ENCODE measurements at places on chromosomes 3 and 15.

GRCh38 chr3:111910806-111911205 lies 51.7 kb downstream of the PHLDB2 start:
- no peak for DNase-seq

- DNase-seq, result no peak
Observed at GRCh38 chr3:180295811-180296210, 259.1 kb upstream of the PEX5L start.

DNA sequence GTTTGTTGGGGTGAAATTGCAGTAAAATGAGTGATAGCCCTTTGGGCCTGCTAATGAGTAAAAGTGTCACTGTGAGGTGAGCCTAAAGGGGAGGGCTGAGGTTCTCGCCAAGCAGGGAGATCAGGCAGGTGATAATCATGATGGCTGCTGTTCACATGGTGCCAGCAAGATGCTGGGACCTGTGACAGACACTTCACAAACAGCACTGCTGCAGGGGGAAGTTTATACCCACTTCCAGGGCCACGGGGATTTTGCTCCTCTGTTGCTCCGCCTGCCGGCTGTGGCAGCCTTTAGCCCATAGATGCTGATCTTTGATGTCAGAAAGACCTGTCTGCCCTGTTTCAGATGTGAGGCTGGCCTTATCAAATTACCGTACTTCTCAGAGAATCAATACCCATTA lies 96.7 kb downstream of the SV2B start:
- no peak for DNase-seq

DNA sequence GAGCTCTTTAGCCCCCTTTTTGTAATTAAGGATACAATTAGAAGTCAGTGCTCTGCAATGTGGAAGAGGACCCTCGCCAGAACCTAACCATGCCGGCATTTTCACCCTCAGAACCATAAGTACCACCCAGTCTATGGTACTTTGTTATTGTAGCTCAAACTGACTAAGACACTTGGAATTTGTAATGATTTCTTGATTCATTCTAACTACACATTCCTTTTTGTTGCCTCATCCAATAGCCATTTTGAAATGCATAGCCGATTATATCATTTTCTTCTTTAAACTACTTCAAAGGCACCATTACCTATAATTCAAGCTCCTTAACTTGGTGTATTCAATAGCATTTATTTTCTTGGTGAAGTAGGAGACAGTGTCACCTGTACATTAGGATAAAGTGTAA lies 61.4 kb downstream of the GLB1 start:
- DNase-seq, result no peak

GRCh38 chr3:79651536-79652065 lies 116.2 kb downstream of the ROBO1 start:
- no peak for DNase-seq

GRCh38 chr3:63992516-63993209 lies 30.6 kb downstream of the PSMD6 start:
- no peak for DNase-seq

- no peak for DNase-seq
Observed at GRCh38 chr3:81888914-81889557, 127.6 kb upstream of the GBE1 start.

- DNase-seq, result peak; percentile 82
Observed at GRCh38 chr3:114290911-114291901, 2.6 kb upstream of the TIGIT start.

- no peak for DNase-seq
Observed at GRCh38 chr15:60400944-60401343, 3.2 kb upstream of the ANXA2 start.

GRCh38 chr3:6467186-6467585 lies 393.7 kb upstream of the GRM7 start:
- no peak for DNase-seq

DNA sequence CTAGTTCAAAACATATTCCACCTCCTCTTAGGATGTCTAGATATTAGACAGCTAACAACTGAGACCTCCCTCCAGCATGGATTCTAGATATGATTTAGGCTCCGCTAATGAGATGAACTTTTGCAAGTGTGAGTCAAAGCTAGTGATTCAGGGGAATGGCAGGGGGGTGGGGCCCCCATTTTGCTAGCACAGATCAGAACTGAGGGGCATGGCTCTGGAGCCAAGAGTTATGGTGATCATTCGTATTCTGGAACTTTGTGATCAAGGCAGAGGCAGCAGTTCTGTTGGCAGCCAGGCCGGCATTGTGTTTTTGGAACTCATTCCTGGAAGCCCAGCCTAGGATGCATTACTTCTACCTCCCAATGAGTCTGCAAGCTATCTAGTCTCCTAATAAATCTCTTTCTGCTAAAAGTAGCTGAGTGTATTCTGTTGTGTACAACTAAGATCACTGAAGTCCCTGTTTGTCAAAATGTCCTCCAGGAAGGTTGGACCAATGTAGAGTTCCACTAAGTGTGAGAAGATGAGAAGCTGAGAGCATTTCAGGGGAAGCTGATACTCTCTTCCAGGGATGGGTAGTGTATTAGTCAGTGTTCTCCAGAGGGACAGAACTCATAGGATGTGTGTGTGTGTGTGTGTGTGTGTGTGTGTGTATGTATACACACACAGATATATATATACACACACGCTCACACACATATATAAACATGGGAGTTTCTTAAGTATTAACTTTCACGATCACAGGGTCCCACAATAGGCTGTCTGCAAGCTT lies 312.7 kb downstream of the TLE3 start:
- DNase-seq, result no peak

GRCh38 chr3:20077068-20077467 lies 36.8 kb downstream of the KAT2B start:
- no peak for DNase-seq

GRCh38 chr3:140453750-140454149 lies 224.1 kb upstream of the TRIM42 start:
- no peak for DNase-seq

- DNase-seq, result peak; percentile 66
Observed at GRCh38 chr3:64489361-64490044, 198.3 kb downstream of the ADAMTS9 start.

GRCh38 chr3:183189641-183190040 lies 27.1 kb upstream of the LAMP3 start:
- no peak for DNase-seq

DNA sequence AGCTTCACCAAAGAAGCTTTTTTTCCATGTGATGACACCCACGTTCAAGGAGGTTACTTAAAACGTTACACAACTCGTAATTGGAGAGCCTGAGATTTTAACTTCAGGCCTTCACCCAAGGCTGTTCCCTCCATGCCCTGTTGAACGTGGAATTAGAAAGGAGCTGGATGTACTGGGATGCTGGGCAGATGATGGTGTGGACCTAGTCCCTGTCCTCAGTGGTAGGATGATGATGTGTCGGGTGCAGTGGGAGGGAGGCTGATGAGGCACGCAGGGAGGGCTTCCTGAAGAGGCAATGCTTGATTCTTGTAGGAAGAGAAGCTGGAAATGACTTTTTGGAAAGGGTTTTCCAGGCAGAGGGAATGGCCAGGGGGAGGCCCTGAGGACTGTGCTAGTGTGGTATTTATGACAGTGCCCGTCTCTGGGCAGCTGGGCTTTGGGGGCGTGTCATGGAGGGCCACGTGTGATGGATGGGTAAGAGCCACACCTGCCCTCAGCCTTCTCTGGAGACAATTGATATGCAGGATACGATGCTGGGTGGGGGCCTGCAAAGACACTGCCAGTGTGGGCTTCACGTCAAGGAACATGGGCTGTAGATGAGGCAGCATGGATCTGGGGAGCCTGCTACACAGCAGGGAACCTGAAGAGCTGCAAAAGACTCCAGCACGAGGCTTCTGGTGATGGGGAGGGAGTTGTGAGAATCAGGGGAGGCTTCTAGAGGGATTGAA lies 15.3 kb downstream of the SYNM start:
- no peak for DNase-seq

- no peak for DNase-seq
Observed at GRCh38 chr3:115912372-115912771, 289.1 kb downstream of the GAP43 start.

GRCh38 chr3:16349986-16350596 lies 85.1 kb downstream of the OXNAD1 start:
- DNase-seq, result no peak

GRCh38 chr3:46378426-46378942 lies 7.7 kb downstream of the CCR5 start:
- DNase-seq, result no peak

DNA sequence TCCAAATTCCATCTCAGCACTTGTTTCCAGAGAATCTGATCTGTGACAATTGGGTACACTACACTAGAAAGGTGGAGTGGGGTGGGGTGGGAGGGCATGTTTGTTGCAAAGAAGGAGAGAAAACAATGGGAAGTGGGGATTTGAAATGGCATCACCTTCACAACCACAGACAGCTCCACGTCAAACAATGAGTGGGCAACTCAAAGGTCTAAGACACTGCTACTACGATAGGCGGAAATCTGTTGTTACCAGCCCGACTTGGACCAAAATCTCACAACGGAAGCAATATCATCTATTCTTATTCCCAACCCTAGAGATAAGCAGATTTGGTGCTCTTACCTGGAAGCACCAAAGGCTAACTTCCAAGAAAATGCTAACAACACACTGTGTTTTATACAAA lies 3.3 kb downstream of the CYP19A1 start:
- no peak for DNase-seq

DNA sequence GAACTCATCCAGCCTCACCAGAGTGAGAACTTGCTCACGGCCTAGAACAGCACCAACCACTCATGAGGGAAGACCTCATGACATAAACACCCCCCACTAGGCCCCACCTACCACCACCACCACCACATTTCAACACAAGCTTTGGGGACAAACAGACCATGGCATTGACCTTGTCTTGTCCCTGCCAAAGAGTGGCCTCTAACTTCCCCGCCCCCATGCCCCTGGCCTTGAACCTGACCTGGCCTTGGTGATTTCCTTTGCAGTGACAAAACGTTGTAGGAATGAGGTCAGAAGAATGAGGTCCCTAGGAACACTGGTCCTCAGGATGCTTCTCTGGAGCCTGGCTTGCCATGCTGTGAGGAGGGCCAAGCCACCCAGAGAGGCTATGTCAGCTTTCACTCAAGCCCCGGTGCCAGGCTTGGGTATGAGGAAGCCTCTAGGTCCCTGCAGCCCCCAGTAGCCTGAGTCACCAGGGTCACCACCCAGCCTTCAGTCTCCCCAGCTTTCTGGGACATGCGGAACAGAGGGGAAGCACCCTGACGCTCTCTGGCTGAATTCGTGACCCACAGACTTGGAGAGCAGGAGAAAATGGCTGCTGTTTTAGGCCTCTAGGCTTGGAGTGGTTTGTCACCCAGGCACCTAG lies 57.9 kb downstream of the TPRA1 start:
- DNase-seq, result no peak

DNA sequence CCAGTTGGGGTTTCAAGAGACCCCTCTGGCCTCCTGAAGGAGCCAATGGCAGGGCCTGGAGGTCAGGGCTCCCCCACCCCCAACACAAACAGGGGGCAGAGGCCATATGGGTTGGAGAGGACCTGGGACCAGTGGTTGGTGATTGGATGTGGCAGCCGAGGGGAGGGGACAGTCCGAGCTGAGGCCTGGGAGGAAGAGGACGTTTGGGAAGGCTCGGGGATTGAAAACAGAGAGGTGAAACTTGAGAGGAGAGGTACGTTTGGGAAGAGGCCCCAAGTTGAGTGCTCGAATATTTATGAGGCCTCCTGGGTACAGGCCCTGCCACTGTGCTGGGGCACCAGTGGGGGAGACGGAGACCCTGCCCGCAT lies 53.7 kb downstream of the DNAJB8 start:
- no peak for DNase-seq

- DNase-seq, result no peak
Observed at GRCh38 chr3:10845839-10846656, 30.0 kb downstream of the SLC6A11 start.

DNA sequence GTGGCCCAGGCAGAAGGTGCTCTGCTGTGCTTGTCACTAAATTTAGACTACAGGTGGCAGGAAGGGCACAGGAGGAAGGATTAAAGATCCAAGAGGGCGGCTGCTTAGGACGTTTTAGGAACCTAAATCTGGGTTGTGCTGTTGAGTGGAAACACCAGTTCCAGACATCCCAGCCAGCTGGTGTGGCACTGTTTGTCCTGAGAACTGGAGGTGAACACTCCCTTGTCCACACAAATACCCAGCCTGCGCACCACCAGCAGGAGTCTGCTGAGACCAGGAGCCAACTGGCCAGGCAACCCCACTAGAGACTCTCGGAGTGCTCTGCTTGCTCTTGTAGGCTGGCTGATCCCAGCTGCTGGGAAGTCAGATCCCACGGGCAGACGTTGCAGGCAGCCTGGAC lies 30.3 kb upstream of the UACA start:
- no peak for DNase-seq

GRCh38 chr3:73768524-73769308 lies 144.0 kb upstream of the PDZRN3 start:
- DNase-seq, result no peak

- no peak for DNase-seq
Observed at GRCh38 chr15:50134524-50135024, 15.5 kb upstream of the ATP8B4 start.

DNA sequence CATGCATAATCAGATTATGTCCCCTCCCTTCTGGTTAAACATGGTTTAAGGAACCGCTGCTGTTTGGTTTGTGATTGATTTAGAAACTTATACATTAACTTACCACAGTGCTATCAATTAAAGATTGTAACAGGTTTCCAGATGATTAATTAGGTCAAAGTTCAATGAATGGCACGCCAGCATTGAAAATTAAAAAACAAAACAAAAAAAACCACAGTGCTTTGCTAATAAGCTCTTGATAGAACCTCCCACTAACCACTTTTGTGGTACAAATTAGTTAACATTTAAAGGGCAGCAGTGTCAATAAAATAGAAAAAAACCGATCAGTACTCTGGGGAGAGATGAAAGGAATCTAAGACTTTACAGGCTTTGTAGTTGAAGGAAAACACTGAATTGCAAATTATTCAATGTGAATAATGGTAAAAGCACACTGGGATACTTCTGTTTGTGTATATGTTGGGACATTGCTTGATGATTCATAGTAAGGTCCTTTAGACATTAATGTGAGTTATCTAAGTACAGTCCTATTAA lies 7.6 kb upstream of the C3orf38 start:
- DNase-seq, result no peak

GRCh38 chr15:90637693-90638092 lies 79.5 kb upstream of the BLM start:
- DNase-seq, result no peak

DNA sequence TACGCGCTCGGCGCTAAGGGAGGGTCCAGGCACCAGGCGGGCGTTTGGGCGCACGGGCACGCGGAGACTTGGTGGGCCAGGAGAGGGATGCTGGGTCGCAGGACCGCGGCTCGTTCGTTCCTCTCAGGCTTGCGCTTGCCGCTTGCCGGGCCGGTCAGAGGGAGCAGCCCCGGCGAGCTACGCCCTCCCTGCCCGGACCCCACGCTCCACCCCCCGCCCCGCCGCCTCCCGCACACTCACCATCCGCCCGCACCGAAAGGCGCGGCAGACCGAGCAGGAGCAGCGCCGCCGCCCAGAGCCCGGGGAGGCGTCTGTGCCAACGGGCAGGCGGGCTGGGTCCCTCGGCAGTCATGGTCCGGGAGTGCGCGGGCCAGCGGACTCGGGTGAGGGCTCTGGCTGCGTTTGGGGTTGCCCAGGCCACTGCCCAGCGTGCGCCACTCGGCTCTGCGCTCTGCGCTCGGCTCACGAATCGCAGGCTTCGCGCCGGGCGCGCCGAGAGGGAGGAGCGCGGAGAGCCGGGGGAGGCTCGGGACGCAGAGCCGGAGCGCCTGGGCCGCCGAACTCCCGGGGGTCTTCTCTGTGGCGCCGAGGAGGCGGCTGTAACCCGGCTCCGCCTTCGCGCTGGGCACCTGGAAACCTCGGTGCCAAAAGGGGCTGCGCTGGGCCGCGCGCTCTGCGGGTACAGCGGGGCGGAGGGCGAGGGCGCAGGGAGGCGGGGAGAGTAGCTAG lies at the start of gene SUSD5:
TSS of gene SUSD5 (minus strand) at position 365 of the 729 bp plus-strand sequence. CDS start at position 352, 13 bp downstream.
- DNase-seq, result peak; percentile 35

GRCh38 chr3:46406443-46406787 lies 451 bp downstream of the CCR5AS start:
- DNase-seq, result no peak

Measured in NCI-H1436 (cell line).